ENCODE measurements at places on chromosomes 11 and 22. TPM values are rescaled to one million over a fixed set of nuclear protein-coding genes. Genes with fewer than 3 reads are reported as not detected.

- DNase-seq: peak; percentile 84
- H3K27me3 ChIP-seq: no peaks in the 10 kb centered on the region
- no peaks in the 10 kb centered on the region for H3K36me3 ChIP-seq
- H3K4me1 ChIP-seq: peaks cover 48% of the 10 kb centered on the region
Observed at GRCh38 chr22:45994491-45995404, 17.8 kb upstream of the WNT7B start.

The POU2AF1 gene
- 1.4 TPM for total RNA-seq

GRCh38 chr11:31875866-31876560 lies 64.9 kb upstream of the PAX6 start:
- no peak overlapping the region for H3K4me3 ChIP-seq
- no peaks in the 10 kb centered on the region for H3K36me3 ChIP-seq

The EIF3M gene
- total RNA-seq: 156 TPM

DNA sequence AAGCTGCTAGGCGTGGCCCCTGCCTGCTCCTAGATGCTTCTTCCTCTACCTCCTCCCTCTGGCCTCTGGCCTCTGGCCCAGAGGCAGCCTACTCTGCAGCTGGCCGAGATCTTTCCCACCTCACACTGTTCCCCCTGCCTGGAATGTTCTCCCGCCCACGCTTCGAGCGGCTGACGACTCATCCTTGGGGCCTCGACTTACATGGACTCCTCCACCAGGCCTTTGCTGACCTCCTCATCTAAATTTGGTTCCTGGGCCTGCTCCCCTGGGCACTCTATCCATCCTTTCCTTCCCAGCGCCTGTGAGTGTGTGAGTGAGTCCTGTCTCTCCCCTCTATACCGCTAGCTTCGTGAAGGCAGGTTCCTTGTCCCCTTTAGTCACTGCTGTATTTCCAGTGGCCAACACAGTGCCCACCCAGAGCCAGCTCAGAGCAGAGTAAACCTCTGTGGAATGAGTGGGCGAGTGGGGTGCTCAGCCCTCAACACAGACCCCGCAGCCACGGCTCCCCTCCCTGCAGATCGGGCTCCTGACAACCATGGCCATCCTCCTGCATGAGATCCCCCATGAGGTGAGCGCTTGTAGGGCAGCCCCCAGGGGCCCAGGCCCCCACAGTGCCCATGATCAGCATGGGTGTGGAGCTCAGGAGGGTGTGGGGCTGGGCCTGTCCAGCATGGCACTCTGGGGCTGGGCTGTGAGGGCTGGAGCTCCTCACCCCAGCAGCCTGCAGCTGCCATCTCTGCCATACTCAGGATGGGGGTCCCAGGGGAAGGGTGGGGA lies 5.7 kb downstream of the SLC39A13 start:
- peaks cover 4% of the 10 kb centered on the region for H3K36me3 ChIP-seq
- H3K27ac ChIP-seq: peak overlapping the region; percentile 79
- no peak overlapping the region for H3K4me3 ChIP-seq
- DNase-seq: peak; percentile 76
- no peaks in the 10 kb centered on the region for H3K27me3 ChIP-seq

DNA sequence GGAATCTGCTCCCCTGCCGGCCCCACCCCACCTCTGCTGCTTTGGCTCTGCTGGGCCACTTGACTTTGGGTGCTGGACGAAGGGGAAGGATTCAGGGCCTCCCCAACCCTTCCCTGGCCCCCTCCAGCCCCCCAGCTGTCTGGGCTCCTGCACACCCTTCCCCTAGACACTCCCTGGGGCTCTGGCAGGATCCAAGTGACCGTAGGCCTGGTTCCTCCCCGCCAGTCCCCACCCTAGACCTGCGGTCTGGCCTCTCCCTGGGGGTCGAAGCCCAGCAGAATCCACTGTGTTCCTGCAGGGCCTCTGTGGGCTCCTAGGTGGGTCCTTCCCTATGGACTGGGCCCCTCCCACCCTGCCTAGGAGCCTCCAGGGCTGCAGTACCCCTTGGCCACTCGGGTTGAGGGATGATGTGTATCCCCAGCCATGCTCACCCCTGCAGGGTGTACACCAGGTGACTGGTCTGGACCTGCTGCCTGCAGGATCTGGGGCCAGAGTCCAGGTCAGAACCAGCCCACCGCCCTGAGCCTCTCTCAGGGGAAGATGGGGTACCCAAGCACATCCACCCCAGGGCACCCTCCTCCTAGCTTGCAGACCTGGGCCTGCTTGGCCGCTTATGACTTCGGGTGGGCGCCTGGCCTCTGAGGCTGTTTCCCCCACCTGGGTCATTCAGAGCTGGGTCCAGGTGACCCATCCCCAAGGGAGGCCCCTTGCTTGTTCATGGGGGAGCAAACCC lies 5.6 kb downstream of the PIM3 start:
- no peak for DNase-seq
- no peak overlapping the region for H3K4me3 ChIP-seq
- peaks cover 75% of the 10 kb centered on the region for H3K4me1 ChIP-seq
- peak overlapping the region; percentile 98 for H3K27ac ChIP-seq
- no peaks in the 10 kb centered on the region for H3K27me3 ChIP-seq
- peaks cover 34% of the 10 kb centered on the region for H3K36me3 ChIP-seq

The XKR3 gene
- total RNA-seq: not detected

- no peaks in the 10 kb centered on the region for H3K27me3 ChIP-seq
- H3K36me3 ChIP-seq: no peaks in the 10 kb centered on the region
- peak overlapping the region; percentile 87 for H3K27ac ChIP-seq
- no peak overlapping the region for H3K4me3 ChIP-seq
Observed at GRCh38 chr11:69540118-69541000, 58.9 kb downstream of the LINC01488 start.

GRCh38 chr11:79396674-79397073 lies 44.2 kb downstream of the TENM4 start:
- H3K36me3 ChIP-seq: no peaks in the 10 kb centered on the region
- H3K27me3 ChIP-seq: no peaks in the 10 kb centered on the region
- no peak overlapping the region for H3K4me3 ChIP-seq

DNA sequence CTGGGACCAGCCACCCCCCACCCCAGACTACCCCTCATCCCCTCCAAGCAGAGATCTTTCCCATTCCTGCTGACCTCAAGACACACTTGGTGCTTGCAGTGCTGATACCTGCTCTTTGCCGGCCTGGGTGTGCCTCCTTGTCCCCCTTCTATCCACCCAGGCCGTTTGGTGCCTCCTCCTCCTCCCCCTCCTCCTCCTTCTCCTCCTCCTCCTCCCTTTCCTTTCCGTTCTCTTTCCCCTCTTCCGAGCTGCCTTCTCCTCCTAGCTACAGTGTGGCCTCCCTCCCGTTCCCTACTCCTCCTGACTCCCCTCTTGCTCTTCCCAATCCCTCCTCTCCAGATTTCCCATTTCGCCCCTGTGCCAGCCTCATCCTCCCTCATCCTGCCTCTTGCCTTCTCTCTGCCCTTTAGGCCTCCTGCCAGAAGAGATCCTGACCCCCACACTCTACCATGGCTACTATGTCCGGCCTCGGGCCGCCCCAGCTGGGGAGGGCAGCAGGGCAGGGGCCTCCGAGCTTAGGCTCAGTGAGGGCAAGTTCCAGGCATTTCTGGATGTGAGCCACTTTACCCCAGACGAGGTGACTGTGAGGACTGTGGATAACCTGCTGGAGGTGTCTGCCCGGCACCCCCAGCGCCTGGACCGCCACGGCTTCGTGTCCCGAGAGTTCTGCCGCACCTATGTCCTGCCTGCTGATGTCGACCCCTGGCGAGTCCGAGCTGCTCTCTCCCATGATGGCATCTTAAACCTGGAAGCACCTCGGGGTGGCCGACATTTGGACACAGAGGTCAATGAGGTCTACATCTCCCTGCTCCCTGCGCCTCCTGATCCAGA lies 712 bp downstream of the HSPB2 start:
- peak; percentile 78 for DNase-seq
- H3K27ac ChIP-seq: peak overlapping the region; percentile 83
- peaks cover 4% of the 10 kb centered on the region for H3K27me3 ChIP-seq

The OR8G1 gene
- total RNA-seq: not detected

GRCh38 chr22:19516378-19517170 lies 7.6 kb downstream of the CLDN5 start:
- no peaks in the 10 kb centered on the region for H3K4me1 ChIP-seq
- H3K27me3 ChIP-seq: no peaks in the 10 kb centered on the region
- H3K4me3 ChIP-seq: no peak overlapping the region
- no peak overlapping the region for H3K27ac ChIP-seq

The INPP5J gene
- 6.6 TPM for total RNA-seq

- no peaks in the 10 kb centered on the region for H3K36me3 ChIP-seq
- H3K4me1 ChIP-seq: no peaks in the 10 kb centered on the region
- H3K27me3 ChIP-seq: no peaks in the 10 kb centered on the region
- no peak overlapping the region for H3K4me3 ChIP-seq
- no peak overlapping the region for H3K27ac ChIP-seq
- no peak for DNase-seq
Observed at GRCh38 chr11:79894111-79894510, 453.3 kb upstream of the TENM4 start.

DNA sequence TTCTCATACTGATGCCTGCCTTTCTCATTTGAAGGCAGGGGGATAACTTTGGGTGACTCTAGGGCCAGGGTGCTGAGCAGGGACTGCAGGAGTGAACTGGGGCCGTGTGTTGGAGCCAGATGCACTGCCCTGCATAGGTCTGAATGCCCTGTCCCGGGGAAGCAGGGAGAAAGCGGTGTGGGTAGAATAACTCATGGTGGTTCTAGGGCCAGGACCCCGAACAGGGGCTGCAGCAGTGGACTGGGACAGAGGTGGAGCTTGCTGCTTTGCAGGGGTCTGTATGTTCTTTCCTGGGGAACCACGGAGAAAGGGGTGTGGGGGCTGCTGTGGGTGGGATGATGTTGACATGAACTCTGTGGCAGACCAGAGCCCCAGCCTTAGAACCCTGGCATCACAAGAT lies 52.9 kb downstream of the GAB4 start:
- H3K36me3 ChIP-seq: no peaks in the 10 kb centered on the region
- no peaks in the 10 kb centered on the region for H3K4me1 ChIP-seq
- no peak for DNase-seq
- no peak overlapping the region for H3K27ac ChIP-seq

The GAL3ST3 gene
- not detected for total RNA-seq

The C1QTNF4 gene
- total RNA-seq: not detected

- DNase-seq: peak; percentile 20
- peaks cover 19% of the 10 kb centered on the region for H3K4me1 ChIP-seq
- H3K4me3 ChIP-seq: no peak overlapping the region
- H3K27ac ChIP-seq: peak overlapping the region; percentile 82
- no peaks in the 10 kb centered on the region for H3K27me3 ChIP-seq
Observed at GRCh38 chr22:49664371-49664881, 163.2 kb downstream of the BRD1 start.

- no peak for DNase-seq
- no peak overlapping the region for H3K4me3 ChIP-seq
- no peaks in the 10 kb centered on the region for H3K27me3 ChIP-seq
- no peak overlapping the region for H3K27ac ChIP-seq
- no peaks in the 10 kb centered on the region for H3K4me1 ChIP-seq
Observed at GRCh38 chr11:3223932-3224381, 5.3 kb upstream of the MRGPRG start.
